CD4-positive, alpha-beta T cell treated with Interleukin-12 subunit alpha and Interleukin-12 subunit beta, for 1 hour (primary cell): ENCODE measurements at places on chromosomes 6 and 20.
A peak's percentile ranks its signal among the peaks of the same experiment; 100 is the strongest.

GRCh38 chr6:168464546-168464945, 23.6 kb downstream of the SMOC2 start:
- DNase-seq, result no peak

DNA sequence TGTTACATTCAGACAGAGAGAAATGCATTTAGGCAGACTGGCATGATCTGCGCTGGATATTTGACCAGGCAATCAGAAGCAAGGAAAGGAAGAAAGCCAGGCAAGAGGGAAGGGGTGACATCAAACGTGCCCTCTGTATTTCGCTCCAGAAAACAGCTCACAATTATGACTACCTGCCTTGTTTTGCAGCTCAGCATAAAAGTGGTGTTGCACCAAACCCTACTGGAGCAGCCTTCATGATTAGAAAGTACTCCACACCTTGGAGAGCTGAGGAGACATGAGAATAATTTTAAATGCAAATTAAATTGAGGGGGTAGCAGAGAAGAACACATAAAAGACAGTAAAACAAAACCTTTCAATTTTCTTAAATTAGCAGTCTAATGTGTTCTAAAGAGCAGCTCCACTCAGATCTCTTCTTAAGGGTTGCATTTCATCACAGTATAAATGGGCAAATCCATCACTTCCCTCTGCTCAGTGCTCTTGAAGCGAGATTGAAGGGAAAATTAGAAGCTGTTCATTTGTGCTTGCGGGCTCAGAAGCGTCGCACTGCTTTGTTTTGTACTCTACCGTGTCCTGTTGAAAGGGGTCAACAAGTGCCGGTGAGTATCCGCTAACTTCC, at the start of gene PHACTR1:
Gene PHACTR1 (plus strand): TSS at position 470 of the 619 bp plus-strand sequence.
- DNase-seq, result no peak

GRCh38 chr20:6663104-6663503, 104.4 kb upstream of the BMP2 start:
- no peak for DNase-seq

- DNase-seq, result no peak
Measured at GRCh38 chr6:131132360-131132759, 2.9 kb upstream of the AKAP7 start.

DNA sequence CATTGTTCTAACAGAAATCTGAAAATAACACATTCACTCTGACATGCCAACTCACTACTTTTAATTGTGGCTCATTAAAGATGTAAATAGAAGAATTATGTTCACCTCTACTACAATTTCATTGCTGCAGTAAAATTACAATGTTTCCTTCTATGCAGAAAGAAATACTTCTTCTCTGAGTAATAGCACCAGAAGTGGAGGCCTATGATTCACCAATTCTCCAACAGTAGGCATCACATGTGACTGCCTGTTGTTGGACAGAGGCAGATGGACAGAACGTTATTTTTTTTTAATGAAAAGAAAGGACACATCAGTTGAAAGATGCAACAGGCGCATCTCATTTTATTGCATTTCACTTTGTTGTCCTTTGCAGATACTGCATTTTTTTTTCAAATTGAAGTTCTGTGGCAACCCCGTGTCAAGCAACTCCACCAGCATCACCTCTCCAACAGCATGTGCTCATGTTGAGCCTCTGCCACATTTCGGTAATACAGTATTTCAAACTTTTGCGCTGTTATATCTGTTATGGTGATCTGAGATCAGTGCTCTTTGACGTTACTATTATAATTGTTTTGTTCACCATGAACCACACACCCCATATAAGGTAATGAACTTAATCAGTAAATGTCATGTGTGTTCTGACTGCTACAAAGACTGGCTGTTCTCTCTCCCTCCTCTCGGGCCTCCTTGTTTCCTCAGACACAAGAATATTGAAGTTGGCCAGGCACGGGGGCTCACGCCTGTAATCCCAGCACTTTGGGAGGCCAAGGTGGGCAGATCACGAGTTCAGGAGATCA, 121.4 kb downstream of the ATXN1 start:
- no peak for DNase-seq

DNA sequence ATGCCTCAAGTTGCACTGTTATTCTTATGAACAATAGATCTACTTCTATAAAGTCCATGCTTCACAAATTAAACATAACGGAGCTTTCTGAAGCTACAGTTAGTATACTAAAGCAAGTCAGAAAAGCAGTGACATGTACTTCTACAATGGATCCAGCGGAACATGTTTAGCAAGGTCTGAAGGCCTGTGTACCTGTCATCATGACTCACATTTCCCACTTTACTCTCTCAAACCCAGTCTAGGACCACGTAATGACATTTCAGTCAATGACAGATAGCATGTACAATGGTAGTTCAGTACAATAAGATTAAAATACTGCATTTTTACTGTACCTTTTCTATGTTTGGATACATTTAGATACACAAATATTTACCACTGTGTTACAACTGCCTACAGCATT, 132.1 kb downstream of the MMS22L start:
- DNase-seq, result no peak

DNA sequence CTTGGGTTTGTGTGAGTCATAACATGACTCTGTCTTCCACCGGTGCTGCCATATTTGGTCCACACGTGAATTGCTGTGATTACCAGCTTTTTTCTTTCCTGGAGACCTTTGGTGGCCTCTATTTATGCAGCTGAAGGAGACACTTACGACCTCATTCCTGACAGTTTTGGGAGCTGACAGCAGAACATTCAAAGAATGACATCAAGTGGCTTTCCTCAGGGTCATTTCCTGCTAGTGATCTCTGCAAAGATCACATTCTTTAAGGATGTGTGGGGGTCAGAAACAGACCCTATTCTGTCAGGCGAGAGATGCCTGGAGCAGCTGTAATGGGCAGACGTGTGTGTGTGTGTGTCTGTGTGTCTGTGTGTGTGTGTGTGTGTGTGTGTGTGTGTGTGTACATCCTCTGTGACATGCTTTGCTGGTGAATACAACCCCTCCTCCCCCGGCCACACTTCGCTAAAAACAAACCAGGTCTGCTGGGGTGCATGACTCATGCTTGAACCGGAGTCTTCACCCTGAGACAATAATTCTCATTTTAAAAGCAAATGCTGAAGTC, 115.6 kb downstream of the TMEM170B start:
- DNase-seq, result peak; percentile 6

DNA sequence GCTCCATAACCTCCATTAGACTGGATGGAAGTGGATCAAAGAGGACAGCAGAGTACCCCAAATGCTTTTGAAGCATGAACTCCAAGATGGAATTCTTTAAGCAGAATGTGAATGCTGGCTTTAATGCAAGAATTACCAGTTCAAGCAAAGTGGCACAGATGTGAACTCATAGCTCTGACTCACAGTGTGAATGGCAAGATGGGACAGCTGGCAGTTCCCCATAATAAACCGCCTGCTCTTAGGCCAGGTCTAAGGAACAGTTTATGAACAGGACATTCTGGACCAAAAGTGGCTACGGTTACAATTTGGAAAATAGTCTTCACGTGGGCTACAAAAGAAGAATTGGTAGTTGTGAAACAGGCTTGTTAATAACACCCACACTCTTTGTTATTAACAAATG, 76.5 kb downstream of the SPTLC3 start:
- no peak for DNase-seq
